ENCODE measurements at places on chromosomes 16 and 17.

GRCh38 chr16:1444730-1445517, 568 bp upstream of the CCDC154 start:
- no peak for DNase-seq

DNA sequence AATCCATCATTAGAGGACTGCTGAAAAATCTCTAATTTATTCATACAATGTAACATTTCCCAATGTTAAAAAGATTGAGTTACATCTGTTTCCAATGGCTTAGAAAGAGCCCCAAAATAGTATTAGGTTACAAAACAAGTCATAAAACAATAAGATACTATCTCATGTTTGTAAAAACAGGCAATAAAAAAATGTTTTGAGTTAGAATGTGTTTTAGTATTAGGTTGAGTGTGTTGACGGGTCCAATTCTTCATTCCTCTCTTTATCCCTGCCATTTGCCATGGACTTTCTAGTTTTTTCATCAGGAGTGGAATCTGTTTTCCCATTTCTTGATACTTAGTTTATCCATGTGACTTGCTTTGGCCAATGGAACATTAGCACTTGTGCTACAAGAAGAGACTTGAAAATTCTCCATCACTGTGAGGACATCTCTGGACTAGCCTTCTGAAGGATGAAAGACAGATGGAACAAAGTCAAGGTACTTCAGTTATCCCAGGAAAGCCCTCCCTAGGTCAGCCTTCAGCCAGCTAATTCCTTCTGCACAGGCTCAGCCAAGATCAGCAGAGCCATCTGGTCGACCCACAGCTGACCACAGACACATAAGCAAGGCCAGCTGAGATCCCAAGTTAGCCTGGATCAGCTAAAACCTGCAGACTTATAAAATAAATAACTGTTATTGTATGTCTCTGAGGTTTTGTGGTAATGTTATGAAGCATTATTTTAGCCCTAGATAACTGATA, 83.3 kb downstream of the HS3ST3A1 start:
- DNase-seq, result no peak

GRCh38 chr17:14305785-14306496, 5.1 kb downstream of the HS3ST3B1 start:
- no peak for DNase-seq

- no peak for DNase-seq
These were observed 164.8 kb downstream of the CMIP start for GRCh38 chr16:81609323-81609892.

- DNase-seq, result no peak
These were observed 4.1 kb downstream of the IL4R start for GRCh38 chr16:27317738-27318391.

DNA sequence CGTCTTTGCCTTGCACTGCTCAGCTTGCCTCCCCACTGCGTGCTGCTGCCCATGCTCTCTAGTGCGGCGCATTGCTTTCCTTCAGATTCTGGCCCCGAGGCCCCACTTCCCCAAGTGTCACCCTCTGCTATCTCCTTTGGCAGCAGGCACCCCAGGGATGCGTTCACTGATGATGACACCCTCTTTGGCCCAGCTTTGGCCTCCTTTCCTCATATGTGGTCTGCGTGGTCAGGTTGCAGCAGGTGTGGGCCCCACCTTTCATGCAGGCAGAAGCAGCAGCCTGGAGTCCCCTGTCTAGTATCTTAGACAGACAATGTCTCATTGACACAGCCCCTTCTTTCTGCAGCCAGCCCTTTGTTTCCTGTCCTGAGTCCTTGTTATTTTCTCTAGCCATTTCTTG, 4.8 kb upstream of the CCL3 start:
- DNase-seq, result no peak

DNA sequence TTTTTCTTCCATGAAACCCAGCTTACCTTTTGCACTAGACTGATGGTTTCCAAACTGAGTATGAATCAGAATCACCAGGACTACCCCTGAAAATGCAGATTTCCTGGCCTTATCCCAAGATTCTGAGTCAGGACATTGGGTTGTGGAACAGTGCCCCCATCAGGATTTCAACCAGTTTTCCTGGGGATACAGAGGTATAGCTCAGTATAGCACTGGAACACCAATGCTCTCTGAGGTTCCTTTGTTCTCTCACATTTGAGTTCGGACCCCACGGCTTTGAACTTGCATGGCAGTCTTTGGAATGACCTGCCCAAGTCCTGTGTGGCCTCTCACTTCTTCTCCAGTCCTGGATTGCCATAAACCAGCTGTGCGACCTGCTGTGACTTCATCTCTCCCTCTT, 12.8 kb upstream of the CCL8 start:
- DNase-seq, result no peak

- DNase-seq, result no peak
These were observed 102.6 kb downstream of the ZNF778 start for GRCh38 chr16:89319886-89320781.

DNA sequence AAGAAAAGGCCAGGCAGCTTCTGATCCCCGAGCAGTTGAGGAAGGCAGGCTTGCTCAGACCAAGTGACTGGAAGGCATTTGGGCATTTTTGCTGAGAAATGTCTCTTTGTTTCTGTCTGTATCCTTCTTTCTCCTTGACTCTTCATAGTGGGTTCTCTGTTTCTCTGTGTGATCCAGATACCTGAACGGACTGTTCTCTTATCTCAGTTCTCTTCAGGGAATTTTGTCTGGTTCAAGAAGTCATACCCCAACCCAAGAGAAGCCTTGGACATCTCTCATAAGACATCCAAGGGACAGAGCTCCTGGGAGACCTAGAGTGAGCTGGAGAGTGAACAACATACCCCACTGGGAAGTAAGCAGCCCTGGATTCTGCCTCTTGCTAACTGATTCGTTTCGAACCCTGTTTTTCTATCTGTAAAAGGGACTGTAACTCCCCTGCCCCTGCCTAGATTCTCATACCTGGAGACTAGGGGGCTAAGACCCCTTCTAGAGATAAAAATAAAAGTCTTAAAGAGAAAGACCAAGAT, 541 bp downstream of the CCL3 start:
- DNase-seq, result no peak

GRCh38 chr17:61416211-61416539, 16.5 kb downstream of the TBX2 start:
- DNase-seq, result no peak

GRCh38 chr16:88747588-88748301, 37.3 kb downstream of the PIEZO1 start:
- DNase-seq, result peak; percentile 25

GRCh38 chr16:17068524-17068923, 402.2 kb downstream of the XYLT1 start:
- no peak for DNase-seq

- no peak for DNase-seq
These were observed 61.3 kb upstream of the KIFC3 start for GRCh38 chr16:57863434-57864160.

GRCh38 chr17:27755706-27756466, 44.4 kb downstream of the NOS2 start:
- no peak for DNase-seq

GRCh38 chr16:85498607-85499006, 114.5 kb upstream of the GSE1 start:
- peak; percentile 75 for DNase-seq

- no peak for DNase-seq
These were observed 78.8 kb downstream of the TMEM114 start for GRCh38 chr16:8511464-8511863.

GRCh38 chr16:67302076-67302475, 22.7 kb downstream of the PLEKHG4 start:
- DNase-seq, result no peak

DNA sequence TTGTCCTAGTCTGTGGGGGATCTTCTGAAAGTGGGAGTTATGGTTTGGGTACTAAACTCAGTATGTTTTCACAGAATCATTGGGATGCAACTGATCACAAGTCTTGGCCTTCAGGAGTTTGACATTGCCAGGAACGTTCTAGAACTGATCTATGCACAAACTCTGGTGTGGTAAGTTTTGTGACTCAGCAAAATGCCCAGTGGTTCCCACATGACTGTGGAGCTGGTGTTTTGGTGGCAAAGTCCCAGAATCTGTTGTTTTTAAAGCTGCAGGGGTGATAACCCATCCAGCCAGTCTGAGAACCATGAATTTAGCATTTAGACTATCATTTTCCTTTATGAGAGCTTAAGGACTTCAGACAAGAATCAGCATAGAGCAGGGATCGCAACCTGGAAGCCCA, 40.6 kb downstream of the GDE1 start:
- no peak for DNase-seq

- no peak for DNase-seq
These were observed 11.4 kb downstream of the ZDHHC7 start for GRCh38 chr16:84999857-85000480.

DNA sequence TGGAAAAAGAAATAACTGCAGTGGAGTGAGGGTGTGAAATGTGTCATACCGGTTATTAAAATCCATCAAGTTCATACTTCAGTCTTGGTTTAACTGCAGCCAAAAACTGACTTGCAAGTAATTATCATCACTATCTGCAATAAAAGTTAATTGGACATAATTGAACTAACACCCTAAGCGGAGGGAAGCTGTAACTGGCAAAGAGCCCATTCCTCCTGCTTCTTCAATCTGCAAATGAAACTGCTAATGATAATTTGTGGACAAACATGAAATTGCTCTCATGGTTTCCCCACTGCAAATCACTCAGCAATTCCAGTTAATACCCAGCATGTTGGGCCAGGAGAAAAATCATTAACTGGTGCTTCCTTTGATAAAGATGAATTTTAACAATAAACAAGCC, 46.5 kb downstream of the FAM222B start:
- DNase-seq, result no peak

DNA sequence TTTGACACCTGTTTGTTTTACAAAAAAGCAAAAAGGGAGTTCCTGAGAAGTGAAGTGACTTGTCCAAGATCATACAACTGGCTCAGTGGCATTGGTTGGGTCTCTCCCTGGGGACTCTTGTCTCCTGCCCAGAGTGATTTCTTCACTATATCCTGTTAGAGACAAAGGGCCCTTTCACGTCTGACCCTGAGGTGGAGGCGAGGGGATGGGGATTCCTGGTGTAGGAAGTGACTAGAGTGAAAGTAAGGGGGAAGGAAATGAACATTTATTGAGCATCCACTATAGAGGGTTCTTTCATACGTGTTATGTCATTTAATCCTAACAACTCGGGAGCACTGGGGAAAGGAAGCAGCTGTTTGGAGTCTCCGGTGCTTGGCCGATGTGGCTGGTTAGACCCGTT, 9.0 kb downstream of the ITGB3 start:
- DNase-seq, result no peak

DNA sequence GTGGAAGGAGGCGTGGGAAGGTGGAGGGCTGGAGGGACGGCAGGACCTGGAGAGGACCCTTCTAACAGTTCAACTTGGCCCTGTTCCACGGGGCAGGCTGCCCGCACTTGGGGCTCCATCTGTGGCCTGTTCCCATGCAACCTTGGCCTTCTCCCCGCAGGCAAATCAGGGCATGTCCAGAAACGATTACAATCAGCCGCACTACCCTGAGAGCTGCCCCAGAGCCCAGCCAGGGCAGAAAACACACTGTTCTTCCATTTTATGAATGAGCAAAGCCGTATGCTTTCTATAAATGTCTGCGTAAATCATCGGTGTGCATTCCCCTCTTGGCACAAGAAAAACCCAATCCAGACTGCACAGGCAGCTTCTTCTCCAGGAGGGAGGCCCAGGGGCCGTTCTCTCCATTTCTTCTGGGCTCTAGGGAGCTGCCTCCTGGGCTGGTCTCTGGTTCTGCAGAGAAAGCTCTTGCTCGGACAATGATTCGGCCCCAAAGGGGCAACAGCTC, 228.7 kb downstream of the SOX9 start:
- DNase-seq, result no peak

DNA sequence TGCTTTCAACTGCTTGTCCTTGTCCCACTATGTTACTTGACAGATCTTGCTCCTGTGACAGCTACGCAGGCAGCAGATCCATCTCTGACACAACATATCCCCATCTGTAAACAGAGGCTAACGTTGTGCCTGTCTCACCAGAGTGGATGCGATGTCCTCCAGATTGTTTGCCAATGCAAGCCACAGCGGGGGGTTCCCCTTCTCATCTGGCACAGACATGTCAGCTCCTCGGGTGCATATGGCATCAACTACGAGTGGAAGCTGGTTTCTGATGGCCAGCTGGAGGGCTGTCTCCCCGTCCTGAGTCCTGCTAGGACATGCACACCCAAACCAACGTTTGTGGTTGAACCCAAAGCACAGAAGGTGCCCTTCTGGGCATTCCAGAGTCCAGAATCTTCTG, 39.0 kb downstream of the CYB5D2 start:
- no peak for DNase-seq

- no peak for DNase-seq
These were observed 148.4 kb downstream of the TOX3 start for GRCh38 chr16:52398491-52398960.

- DNase-seq, result no peak
These were observed 17.8 kb downstream of the SPECC1 start for GRCh38 chr17:20026960-20027359.

- DNase-seq, result no peak
These were observed 4.5 kb downstream of the ARHGAP27 start for GRCh38 chr17:45428050-45428617.

DNA sequence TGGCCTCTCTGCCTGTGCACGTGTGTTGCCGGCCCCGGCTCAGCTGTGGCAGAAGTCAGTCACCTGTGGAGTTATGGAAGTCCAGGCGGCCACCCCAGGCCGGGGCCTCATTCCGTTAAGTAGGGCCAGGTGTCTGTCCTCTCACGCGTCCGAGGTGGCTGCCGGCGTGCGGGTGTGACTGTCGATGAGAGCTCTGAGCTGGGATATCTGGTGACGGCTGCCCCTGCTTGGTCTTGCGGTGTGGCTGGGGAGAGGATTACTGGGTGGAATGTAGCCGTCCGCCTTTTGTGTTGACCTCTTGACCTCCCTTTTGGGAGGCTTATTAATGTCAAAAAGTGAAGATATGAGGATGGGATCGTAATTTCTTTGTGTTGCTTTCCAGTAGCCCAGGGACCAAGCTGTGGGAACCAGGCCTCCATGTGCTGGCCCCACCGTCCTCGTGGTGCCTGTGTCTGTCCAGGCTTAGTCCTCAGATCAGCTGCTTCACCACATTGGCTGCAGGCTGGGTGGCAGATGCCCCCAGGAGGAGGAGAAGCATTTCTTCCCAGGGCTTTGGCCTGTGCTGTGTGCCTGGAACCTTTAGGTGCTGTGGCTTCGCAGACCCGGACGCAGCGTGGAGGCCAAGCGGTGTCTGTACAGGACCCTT, 23.0 kb upstream of the ZNF750 start:
- DNase-seq, result no peak

DNA sequence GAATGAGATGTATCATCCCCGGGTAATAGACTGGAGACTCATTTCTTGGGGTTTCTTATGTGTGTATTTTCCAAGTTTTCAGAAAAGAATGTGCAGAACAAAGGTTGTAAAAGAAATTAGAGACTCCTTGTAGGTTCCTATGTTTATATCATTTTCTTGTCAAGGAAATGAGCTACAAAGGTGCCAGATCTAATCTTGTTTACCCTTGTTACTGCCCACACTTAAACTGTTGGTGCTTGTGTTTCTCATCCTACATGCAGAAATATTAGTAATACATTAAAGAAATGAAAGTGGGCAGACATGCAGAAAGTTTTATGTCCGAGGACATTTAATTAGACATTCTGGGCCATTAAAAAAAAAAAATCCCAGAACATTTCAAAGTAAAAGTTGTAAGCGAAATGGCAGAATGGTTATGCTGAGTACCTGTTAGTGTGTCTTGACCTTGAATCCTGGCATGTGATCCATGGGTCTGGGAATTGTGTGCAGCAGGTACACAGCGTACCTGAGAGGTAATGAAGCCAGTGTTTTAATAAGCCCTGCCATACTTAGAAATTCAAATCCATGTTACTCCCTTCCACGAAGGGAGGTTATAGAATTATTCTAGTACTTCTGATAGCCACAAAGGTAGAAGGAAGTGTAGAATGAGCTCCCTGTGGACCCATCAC, 62.6 kb upstream of the CACNG5 start:
- DNase-seq, result no peak

- DNase-seq, result peak; percentile 54
These were observed 97.9 kb downstream of the C17orf67 start for GRCh38 chr17:56735842-56736241.

All from Jurkat, Clone E6-1 (cell line).